ENCODE measurements at places on chromosomes 5 and 9.

DNA sequence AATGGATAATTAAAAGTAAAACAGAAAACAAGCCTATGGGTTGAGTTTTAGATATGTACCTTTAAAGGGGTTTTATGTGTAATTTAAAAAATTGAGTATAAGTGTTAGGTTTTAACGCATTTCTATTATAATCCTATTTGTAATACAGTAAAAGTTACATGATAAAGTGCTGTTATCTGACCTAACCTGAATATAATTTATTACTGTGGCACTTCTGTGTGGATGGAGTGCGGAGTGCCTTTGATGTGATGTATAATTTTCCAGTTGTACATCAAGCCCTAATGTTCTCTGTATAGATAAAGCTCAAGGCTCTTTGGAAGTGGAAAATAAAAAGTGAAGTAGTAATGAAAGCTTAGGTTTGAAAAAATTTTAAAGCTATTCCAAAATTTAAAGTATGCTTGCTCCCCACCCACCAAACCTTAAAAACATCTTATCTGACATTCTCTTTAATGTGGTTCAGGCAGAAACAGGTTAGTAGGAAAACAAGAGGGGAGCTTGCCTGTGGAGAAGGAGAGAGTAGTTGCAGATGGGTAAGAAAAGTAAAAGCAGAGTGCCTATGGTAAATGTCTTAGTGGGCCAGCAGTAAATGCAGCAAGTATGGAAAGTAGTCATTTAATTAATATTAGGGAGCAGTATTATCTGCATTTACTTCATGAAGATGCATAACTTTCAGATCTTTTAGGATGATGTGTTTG lies 4.0 kb downstream of the MATR3 start:
- DNase-seq = no peak

DNA sequence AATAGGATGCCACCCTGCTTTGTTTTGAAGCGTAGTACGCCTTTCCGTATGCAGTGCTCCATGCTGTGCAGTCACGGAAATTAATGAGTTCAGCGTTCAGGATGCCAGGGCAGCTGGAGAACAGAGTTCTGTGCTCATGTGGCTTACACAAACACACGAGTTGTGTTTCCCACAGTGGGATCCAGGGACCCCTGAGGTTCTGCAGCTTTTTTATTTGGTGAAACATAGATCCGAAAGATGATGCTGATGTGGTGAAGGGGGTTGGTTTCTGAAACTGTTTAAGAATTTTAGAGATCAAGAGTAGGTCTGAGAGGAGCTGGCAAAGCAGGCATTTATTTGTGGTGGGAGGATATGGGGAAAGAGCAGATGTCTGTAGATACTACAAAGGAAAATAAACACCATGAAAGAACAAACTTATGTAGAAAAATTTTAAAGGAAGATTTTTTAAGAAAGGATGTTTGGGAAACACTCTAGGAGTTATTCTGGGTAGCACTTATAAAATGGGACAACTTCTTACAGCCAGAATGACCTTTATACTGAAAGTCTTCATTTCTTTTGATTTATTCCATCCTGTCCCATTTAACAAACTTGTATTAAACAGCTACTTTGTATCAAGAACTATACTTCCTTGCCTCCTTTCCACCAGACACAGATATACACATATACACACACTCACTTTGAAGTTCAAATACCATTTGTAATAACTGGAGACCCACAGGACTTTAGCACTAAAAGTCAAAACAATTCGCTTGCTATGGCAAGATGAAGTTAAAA lies 52.7 kb downstream of the ITGA1 start:
- no peak for DNase-seq

DNA sequence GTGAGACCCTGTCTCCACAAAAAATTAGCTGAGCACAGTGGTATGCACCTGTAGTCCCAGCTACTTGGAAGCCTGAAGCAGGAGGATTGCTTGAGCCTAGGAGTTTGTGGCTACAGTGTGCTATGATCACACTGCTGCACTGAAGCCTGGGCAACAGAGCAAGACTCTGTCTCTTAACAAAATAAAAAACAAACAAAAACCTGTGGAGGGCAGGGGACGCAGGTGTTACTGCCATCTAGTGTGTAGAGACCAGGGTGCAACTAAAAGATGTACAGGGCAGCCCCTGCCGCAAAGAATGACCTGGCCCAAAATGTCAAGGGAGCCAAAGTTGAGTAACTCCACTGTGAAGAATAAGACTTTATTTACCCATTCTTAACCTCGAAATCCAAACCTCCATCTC lies 27.1 kb downstream of the ASPN start:
- no peak for DNase-seq

GRCh38 chr9:117828466-117828865 lies 124.3 kb downstream of the TLR4 start:
- no peak for DNase-seq

- no peak for DNase-seq
These were observed 34.6 kb downstream of the TTC39B start for GRCh38 chr9:15272377-15272928.

DNA sequence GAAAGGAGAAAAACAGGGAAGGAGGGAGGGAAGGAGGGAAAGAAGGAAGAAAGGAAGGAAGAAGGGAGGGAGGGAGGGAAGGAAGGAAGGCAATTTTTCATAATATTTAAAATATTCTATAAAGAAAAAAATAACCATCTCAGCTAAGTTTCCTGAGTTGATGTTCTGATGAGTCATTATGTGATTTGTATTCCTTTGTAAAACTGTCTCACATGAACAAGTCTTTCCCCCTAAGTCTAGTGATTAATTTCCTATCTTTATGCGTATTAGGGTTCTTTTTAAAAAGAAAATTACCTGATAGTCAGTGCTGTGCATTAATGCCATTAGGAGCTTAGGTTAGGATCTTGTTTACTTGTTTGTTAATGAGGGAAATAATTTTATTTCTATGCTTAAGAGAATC lies 94.1 kb downstream of the RASEF start:
- no peak for DNase-seq

- DNase-seq = no peak
These were observed 59.6 kb upstream of the MAN2A1 start for GRCh38 chr5:109630093-109630492.

DNA sequence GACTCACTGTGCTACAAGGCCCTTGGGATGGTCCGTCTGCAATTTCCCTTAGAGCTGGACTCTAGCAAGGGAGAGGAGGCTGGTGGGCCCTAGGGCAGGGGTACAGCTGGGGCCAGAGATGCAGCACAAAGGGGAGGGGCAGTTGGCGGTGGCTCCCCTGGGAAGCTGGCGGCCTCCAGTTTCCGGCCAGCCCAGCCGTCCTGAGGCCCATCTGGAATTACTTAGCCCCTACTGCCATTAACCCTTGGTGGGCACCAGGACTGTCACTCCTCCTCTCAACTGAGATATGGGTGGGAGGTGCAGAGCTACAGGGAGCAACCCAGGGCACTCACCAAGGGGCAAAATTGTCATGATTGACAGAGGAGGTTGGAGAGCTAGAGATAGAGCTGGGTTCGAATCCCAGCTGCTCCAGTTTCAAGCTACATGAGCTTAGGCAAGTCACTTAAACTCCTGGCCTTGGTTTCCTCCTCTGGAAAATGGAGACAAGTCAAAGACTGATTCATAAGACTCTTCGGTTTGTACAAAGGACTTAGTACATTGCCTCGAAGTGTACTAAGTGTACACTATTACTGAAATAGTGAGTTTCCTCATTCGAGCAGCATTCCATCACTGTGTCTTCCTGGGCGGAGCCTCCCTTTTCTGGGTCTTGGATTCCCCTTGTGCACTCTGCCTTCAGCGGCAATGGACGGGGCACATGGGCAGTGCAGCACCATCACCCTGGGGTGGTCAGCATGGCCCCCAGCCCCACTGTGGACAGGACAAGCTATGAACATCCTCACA lies 2.7 kb upstream of the PDGFRB start:
- DNase-seq = no peak

- no peak for DNase-seq
These were observed 116.0 kb downstream of the UNC13B start for GRCh38 chr9:35277628-35278359.

DNA sequence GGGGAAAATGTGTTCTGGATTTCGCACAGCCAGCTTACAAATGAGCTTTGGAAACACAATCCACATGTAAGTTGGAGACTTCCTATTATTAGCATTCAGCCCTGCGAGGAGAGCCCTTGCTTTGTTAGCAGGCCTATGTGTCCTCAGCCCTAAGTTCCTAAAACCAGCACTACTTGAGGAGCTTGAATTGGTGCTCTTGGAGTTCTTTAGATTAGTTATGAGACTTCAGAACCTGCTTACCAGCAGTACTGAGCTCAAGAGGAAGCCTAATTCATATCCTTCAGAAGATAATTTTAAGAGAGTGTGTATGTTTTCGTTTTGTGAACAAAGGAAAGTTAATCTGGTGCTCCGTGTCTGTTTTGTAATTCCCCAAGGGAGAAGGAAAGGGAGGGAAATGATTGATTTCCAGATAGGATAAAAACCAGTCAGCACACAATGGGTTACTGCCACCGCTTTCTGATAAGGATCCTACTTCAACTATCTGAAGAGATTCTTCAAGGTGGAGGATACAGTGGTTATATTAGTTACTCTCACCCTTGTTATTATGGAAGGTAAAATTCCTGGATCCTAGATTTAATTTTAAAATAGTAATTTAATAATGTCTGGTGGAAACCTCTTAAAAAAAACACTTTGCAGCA lies 35.2 kb downstream of the PIK3R1 start:
- no peak for DNase-seq

DNA sequence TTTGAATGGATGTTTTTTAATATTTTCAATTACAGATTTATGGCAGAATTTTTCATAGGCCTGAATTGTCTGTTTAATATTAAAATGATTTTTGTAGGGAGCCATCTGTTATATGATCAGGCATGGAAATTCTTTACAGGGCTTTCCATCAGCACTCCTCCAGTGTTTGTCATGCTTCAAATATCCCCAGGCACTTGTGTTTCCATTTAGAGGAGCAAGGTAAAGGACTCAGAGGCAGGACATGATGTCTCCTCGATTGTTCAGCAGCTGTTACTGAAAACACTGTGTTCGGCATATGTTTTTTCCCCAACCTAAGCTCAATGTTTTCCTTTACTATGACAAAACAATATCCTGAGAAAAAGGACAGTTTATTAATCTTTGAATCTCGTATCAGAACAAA lies 172.3 kb upstream of the RFX3 start:
- DNase-seq = no peak

GRCh38 chr9:123065196-123065595 lies 31.7 kb downstream of the GPR21 start:
- no peak for DNase-seq

Measured in GM04504 (cell line).